Nucleus accumbens (tissue), 56 donors: ENCODE measurements at places on chromosomes 6 and 20.

- DNase-seq = no peak
Observed at GRCh38 chr6:24929242-24929641, 6.5 kb downstream of the RIPOR2 start.

DNA sequence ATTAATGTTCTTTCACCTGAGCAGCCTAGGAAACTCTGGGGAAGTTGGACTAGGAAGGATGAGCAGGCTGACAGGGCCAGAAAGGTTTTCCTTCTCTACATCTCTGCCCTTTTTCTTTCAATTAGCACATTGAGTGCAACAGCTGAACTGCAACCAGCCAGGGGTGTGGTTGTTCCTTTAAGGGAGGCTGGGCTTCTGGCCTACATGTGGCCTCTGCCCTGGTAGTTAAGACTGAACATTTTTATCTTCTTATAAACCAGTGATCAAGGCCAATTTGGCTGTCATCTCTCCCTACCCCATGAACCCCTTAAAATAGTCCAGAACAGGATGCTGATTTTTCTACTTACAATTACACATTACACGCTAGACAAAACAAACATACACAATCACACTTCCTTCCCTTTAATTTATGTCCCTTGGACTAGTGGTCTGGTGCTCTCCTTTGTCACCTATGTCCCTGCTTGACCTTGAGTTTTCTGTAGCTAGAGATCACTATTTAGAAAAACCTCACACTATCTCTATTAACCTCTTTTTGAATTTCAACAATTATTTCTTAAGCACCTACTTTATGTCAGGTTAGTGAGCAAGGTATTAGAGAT lies 60.3 kb downstream of the RNF217 start:
- DNase-seq = no peak

DNA sequence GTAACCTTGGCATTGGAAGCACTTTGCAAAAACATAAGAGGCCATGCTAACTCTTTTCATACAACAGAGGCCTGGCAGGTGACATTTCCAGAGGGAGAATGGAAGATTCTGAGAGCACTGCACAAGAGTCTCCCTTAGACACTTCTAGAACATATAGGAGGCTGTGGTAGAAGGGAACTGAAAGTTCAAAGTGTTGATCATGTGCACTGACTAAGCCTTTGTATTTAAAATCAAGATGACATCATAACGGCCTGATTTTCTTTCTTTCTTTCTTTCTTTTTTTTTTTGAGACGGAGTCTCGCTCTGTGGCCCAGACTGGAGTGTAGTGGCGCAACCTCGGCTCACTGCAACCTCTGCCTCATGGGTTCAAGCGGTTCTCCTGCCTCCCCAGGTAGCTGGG lies 26.8 kb upstream of the DNAAF9 start:
- DNase-seq = no peak

DNA sequence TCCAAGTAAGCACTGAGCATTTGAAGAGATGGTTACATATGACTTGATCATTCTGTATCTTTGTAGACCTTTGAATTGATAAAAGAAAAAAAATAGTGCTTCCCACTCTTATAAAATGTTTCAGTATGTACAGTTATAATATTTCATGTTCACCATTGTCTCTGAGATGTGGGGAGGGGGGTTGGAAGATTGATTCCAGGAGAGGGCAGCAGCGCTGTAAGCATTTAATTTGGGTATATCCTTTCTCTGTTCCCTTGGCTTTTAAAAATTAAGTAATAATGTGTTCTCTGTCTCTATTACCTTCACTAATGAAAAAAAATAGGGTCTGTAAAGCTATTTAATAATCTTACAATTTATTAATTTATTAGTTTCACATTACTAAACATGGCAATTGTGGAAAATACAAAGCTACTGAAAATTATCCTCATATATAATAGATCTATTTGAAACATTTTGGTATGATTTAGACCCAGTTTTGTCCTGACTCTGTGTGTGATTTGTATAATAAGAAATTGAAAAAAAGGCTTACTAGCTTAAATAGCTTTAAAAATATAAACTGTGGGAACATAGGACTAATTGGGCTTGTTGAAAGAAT lies 341.2 kb downstream of the CDKAL1 start:
- DNase-seq = no peak

DNA sequence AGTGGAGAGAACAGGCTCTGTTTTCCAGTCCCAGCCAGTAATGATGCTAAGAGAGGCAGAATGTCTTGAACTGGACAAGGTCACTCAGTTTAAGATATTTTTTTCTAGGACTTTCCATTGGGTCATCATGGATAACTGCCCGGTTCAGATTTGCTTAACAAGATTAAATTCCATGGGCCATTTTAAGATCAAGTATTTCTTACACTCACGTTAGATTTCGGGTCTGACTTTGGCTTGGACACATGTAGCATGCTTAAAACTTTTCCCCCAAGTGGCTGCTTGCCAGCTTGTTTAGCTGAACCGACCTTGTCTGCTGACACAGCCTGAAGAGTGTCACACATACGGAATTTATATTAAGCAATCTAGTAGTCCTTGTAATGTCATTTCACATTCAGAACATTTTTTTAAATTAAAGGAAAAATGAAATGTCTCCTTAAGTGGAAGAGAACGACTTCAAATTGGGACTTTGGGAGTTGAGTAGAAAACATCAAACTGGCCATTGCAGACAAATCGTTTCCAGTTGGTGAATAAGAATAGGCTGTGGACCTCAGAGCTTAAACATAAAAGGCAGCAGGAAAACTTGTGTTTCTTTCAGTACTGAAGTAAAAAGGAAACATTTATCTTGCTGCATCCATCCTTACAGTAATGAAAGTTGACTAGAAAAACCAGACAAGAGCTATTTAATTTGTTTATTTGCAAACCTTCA lies 29.0 kb downstream of the ARMC2 start:
- no peak for DNase-seq

DNA sequence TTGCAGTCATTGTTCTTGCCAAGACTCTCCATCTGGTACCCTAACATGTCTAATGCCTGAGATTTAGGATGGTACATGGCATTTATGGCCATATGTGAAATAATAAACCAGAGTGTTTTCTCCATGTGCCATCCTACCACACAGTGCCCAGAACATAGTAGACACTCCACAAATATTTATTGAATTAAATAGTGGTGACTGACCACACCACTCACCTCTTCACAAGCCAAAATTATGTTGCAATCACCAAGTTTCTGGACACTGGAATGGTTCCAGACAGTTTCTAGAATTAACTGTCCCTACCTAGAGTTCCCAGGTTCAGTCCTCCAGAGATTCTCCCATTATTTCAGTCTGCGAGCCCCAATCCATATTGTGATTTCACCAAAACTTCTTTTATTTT lies 427.3 kb downstream of the KIF16B start:
- no peak for DNase-seq

GRCh38 chr20:63072991-63073737 lies 66.4 kb upstream of the BHLHE23 start:
- DNase-seq = no peak

DNA sequence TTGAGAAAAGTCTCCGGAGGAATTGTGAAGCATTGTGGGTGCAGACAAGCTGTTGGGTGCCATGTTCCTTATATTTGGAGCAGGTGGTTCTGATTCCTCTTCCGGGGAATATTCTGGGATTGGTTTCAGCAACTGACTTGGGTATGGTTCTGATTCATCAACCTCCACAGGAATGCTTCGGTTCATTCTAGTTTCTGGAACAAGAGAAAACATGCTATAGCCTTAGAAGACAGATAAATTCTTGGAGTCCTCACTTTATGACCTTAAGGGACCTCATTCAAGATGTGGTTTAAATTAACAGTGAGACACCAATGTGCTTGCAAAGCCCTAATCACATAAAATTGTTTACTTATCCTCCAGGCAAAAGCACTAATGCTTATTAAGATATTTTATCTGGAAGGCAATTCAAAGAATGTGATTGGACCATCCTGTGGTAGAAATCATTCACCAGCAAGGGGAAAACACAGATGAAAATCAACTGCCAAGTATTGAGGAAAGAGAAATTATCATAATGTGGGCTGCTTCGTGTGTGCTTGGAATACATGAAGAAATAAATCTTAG lies 13.7 kb downstream of the TRAF3IP2 start:
- no peak for DNase-seq

DNA sequence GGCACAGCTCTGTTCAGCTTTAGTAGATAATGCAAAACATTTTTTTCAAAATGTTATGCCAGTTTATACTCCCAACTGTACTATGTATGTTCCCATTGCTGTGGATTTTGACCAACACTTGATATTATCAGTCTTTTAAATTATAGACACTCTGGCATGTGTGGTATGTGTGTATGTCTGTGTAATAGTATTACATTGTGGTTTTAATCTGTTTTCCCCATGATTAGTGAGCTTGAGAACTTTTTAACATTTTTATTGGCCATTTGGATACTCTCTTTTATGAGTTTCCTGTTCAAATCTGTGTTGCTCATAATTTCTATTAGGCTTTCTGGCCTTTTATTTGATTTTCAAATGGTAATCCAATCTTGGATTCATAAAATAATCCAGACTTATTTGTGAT lies 69.2 kb upstream of the TXNDC5 start:
- no peak for DNase-seq
